ENCODE measurements at places on chromosomes 7 and 10.
A peak's percentile ranks its signal among the peaks of the same experiment; 100 is the strongest.

DNA sequence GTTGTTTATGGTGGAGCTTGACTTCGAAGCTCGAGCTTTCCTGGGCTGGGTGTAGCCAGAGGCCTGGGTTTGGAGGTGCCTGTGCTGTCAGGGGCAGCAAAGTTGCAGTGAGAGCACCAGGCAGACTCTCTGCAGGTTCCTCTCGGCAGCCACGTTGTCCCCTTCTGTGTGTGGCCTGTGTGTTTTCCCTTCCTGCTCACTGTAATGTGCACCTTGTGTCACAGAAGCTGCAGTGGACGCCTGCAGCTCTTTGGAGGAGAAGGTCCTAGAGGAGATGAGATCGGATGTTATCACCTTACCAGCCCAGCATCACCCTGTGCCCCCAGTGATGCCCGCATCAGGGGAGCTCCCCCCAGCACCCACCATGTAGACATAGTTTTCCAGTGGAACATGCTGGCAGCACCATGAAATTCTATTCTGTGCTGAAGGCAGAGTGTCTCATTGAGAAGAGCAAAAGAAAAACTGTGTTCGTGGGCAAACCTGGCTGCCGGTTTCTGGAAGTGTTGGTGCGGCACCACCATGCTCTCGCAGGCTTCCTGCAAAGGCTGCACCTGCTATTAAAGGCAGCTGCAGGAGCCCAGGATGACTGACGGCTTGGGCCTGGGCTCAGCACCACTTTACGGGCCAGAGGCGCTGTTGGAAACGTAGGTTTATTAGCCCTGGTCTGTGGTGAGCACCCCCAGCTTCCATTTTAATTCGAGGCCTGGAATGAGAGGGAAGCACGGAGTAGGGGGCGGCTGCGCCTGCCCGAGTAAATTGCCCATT, 609.8 kb upstream of the FOXK1 start:
- DNase-seq, result no peak

DNA sequence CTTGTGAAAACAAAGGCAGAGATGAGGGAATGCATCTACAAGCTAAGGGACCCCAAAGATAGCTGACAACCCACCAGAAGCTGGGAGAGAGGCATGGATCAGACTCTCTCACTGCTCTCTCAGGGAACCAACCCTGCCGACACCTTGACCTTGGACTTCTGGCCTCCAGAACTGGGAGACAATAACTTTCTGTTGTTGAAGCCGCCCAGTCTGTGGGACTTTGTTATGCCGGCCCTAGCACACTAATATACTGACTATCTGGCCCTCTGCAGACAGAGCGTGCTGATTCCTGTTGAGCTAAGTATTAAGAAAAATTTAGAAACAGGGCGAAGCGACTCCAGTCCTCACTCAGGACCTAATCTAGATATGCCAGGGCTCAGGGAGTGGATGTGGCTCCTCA, 144.3 kb upstream of the TCF7L2 start:
- DNase-seq, result peak; percentile 29

- no peak for DNase-seq
Measured at GRCh38 chr10:88896372-88896993, 16.4 kb downstream of the STAMBPL1 start.

DNA sequence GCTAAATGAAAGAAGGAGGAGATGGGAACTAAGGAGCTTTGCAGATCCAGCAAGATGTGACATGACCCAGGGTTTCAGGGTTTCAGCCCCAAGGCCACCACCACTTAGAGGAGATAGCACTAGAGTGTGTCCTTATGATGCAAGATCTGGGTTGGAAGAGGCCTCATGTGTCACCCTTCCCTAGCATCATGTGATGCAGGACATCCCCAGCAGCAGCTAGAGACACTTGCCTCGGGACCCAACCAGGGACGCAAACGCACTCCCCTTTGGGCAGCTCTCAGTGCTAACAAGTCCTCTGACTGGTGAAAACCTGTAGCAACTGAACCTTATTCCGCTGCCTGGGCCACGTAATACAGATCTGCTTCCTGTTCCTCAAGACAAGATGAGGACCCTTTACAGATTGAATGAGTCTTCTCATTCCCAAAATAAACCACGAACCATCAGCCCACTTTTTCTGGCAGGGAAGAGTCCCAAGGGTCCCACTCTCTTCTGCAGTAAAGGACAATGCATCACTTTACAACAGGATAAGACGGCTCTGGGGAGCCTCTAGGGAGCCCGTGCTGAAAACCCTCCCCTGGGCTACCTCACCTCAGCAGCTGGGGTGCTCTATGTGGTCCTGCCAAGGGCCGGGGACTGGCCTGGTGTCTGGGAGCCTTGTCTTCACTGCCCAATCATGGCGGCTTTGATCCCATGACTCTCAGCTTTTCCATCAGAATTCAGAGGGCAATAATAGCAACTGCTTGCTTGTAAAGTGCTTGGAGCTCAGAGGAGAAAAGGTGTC, 44.8 kb upstream of the GDF10 start:
- peak; percentile 47 for DNase-seq

GRCh38 chr10:30538086-30538485, 91.5 kb downstream of the LYZL2 start:
- DNase-seq, result no peak

- peak; percentile 30 for DNase-seq
Measured at GRCh38 chr10:70458329-70459060, 17.0 kb upstream of the NODAL start.

- DNase-seq, result no peak
Measured at GRCh38 chr10:98097616-98098015, 36.8 kb upstream of the R3HCC1L start.

DNA sequence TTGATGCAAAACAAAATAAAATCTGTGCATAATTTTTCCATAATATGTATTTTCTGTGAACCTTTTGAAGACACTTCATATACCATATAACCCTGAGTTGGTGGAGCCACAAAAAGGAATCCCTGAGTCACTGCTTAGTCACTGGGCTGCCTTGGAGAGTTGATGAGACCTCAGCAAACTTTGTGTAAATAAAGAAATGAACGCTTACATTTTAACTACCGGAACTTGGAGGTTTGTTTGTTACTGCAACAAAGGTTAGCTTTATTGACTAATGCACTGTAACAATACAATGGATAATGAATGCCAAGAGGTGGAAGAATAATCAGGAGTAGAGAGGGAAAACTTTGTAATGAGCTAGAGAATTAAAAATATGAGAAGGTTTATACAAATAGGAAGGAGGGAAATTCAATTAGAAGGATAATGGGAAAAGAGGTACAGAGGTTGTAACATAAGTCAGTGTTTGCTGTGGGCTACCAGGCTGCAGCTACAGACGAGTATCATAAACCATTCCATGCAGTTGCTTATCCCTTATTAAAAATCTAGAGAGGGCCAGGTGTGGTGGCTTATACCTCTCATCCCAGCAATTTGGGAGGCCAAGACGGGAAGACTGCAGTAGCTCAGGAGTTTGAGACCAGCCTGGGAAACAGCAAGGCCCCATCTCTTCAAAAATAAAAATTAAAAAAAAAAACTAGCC, 1042.1 kb downstream of the TYW1 start:
- no peak for DNase-seq

DNA sequence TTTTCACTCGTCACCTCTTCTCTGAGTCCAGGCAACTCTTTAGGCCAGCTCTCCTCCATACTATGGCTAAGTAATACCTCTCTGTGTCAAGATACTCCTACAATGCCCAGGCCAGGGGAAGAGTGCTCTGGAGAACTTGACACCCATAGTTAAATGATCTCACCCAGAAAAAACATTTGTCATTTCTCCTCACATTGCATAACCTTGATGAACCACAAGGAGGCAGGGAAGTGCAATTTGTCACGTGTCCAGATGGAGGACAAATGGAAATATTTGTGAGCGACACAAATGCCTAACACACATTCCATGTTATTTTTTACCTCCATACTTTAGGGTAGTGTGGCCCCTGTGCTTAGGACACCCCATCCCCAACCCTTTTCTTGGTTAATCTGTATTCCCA, 78.3 kb downstream of the HTR7 start:
- DNase-seq, result no peak

DNA sequence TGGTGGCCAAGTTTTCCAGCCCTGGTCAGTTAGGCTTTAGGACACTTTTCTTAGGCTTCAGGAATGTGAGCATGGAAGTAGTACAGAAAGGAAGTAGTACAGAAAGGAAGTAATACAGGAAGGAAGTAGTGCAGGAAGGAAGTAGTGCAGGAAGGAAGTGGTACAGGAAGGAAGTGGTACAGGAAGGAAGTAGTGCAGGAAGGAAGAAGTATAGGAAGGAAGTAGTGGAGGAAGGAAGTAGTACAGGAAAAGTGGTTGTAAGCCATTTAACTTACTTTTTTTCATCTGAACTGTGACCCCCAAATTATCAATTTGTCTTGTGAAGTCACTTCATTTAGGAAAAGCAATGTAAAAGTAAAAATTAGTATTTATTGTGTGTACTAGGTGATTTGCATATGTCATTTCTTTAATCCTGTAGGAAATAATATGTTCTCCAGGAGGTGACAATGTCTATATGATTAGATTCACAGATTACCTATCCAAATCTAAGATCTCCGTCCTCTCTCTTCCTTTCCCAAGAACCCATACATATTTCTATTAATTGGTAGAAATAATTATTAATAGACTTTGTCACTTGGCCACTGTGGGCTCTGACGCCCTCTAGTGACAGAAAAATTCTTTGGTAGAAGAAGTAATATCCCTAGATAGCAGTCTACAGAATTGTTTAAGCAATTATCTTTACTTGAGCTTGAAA, 3.9 kb upstream of the FAS start:
- DNase-seq, result no peak

GRCh38 chr7:50826371-50827172, 43.9 kb upstream of the GRB10 start:
- DNase-seq, result no peak
